ENCODE measurements at places on chromosomes 7 and 10.

DNA sequence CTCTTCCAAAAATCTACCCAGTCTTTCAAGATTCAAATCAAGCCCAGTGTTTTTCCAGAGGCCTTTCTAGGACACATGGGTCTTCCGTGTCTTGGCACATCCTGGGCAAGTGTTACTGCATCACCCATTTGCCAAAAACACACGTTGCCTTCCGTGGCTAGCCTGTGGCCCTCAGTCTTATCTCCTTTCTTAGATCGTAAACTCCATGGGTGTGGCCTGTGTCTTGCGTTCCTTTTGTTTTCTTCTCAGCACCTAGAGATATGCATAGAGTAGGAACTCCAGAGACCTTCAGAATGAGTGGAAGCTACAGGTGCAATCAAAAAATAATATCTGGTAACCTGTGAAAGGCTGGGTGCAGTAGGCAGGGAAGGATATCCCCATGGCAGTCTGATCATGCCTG lies 56.5 kb upstream of the NMT2 start:
- DNase-seq: no peak

DNA sequence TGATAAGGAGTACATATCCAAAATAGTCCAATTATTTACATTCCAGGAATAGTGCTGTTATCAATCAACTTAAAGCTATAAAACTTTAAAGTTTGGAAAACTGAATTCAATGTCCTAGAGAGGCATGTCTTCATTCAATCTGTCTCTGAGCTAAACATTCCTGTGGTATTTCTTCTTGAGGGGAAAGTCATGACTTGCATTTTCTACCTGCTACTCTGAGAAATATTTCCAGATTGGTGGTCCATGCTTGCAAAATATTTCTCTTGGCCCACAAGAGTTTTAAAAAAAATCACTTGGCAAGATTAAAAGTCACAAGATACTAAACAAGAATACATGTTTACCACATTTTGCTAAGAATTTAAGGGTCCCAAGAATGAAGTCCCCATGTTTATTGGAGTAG lies 63.6 kb upstream of the HGF start:
- no peak for DNase-seq

GRCh38 chr7:99541212-99541611 lies 10.7 kb downstream of the FAM200A start:
- no peak for DNase-seq

- no peak for DNase-seq
Measured at GRCh38 chr7:68697796-68698280, 900.4 kb upstream of the AUTS2 start.

DNA sequence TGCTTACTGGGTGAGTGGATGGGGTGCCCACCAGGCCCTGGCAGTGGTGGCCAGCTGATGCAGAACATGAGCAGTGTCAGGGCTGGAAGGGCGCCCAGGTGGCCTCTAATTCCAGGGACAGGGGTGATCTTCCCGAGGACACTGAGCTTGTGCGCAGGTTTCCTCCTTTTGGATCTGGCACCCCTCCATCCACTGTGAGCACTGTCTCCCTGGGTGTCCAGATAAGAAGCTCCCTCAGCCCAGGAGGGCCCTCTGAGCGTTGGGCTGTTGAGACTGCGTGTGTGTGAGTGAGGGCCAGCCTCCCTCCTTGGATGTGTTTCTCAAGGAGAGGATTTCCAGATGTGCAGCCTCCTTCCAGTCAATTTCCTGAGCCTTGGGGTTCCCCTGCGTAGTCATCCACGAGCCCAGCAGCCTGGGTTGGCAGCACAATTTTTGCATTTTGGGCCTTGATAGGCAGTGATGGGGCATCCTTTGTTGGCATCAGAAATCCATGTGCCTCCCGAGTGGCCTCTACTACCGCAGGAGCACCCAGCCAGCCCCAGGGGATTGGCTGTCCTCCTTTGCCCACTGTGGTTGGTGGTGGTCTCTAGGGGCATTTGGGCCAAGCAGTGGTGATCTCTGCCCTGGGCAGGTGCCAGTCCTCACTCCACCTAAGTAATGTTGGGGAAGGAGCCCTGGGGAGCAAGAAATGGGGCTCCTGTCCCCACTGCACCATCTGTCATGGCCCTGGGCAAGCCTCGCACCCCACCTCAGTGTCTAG lies 20.9 kb upstream of the BTBD16 start:
- no peak for DNase-seq

- no peak for DNase-seq
Measured at GRCh38 chr10:97612386-97612785, 20.9 kb downstream of the MORN4 start.

DNA sequence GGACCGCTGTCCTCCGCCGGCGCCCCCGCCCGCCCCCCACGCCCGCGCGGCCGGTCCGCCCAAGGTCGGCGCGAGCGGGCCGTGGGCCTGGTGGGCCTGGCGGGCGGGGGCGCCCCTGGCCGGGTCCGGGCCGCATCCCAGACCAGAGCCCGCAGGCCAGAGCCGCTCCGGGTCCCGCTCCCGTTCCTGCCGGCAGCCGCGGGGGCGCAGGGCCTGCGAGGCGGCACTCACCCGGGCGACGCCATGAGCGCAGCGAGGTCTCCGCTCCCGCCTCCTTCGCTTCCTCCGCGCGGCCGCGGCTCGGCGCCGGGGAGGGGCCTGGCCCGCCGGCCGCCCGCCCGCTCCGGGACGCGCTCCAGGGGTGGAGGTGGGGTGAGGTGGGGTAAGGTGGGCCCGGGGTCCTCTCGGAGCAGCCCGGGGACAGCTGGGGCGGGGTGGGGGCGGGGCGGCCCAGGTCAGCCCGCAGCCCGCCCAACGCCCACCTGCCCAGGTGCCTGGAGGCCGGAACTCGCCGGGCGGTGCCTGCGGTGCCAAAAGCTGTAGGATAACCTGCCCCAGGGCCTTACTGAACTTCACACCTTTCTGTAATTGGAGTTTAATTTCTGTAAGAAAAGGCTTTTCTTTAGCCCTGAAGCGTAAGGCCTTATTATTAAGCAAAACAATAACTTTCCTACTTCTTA lies at the start of gene URGCP:
URGCP (minus strand) TSS at position 266 of the 680 bp plus-strand sequence; CDS start at position 245, 21 bp downstream.
- DNase-seq: no peak

DNA sequence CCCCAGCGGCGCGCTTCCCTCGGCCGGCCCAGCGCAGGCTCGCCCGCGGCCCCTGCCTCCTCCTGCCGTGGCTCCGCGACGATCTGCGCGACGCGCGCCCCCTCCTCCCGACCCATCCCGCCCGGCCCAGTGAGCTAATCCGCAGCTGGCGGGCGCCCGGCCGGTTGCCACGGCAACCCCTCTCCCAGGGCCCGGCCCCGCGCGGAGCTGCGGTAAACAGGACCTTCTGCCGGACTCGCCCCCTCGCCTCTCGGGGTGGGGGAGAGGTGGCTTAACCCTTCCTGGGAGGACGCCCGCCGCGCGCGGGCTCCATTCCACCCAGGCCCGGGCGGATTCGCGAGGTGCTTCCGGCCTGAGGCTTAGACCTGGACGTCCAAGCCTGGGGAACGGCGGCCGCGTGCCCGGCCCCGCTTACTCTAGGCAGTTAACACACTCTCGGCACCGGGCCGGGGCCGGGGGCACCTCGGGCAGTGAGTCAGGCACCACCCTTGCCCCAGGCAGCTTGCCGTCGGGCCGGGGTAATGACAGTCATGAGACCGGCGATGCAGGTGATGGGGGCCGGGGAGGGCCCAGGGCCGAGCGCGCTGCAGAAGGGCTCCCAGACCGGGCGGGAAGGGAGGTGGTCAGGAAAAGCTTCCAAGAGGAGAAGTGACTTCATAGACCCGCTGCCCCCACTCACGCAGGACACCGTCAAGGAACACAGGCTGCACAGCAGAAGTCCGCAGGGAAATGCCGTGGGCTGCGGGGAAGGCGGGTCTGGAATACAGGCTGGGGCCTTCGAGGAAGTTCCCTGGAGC lies at the start of gene DENND2A:
DENND2A (minus strand) TSS at position 87 of the 797 bp plus-strand sequence. CDS start 38,416 bp downstream, outside the sequence.
- DNase-seq: no peak

GRCh38 chr10:36602374-36602773 lies 523.0 kb upstream of the ANKRD30A start:
- DNase-seq: no peak

DNA sequence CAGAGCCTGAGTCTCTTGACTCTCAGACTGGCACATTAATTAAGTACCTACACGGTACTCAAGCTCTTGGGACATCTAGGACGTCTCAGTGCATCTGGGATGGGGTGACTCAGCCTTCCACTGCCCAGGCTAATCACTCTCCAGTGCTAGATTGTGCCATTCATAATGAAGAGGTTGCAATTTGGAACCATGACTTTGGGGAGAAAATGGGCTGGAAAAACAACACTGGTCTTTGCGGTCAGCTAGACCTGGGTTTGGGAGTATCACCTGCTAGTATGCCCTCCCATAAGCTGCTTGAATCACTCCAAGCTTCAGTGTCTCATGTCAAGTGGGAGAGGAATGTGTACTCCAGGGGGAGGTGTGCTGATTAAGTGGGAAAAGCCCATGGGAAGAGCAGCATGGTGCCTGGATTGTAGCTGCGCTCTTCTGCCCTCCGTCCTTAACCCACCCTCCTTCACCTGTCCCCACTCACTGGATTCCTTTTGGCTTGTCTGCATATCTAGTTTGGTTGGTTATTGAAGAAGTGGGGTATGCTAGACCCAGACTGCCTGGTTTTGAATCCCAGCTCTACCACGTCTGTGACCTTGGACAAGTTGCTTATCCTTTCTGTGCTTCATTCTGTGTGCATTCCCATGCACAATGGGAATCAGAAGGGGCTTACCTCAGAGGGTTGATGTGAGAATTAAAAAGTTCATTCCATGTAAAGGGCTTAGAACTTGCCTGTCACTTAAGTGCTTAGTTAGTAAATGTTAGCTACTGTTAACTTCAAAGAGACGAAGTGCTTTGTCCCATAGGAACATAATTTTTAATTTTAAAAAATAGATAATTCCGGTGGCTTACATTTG lies 3.8 kb downstream of the NFE2L3 start:
- peak; percentile 80 for DNase-seq

GRCh38 chr10:88314362-88314761 lies 268.8 kb downstream of the RNLS start:
- no peak for DNase-seq

DNA sequence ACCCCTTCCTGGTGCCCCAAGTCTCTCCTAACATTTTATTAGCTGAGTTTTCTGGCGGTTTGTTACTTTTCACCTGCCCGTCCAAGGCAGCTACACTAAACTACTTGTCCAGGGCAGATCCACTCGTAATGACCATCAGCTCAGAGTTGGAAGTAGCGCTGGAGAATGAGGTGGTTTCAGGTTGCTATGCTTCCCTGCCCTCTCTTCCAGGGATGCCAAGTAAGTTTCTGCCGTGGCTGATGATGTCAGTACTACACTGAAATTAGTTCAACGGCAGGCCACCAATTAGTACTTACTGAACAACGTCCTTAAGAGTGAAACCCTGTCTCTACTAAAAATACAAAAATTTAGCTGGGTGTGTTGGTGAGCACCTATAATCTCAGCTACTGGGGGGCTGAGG lies 55.2 kb downstream of the DIP2C start:
- no peak for DNase-seq

- DNase-seq: no peak
Measured at GRCh38 chr7:101929256-101929655, 111.8 kb downstream of the CUX1 start.

GRCh38 chr10:84008878-84009277 lies 130.4 kb upstream of the GHITM start:
- no peak for DNase-seq

- DNase-seq: no peak
Measured at GRCh38 chr7:108093851-108094331, 36.3 kb downstream of the LAMB4 start.

- DNase-seq: no peak
Measured at GRCh38 chr10:89665302-89665701, 20.3 kb upstream of the PANK1 start.

DNA sequence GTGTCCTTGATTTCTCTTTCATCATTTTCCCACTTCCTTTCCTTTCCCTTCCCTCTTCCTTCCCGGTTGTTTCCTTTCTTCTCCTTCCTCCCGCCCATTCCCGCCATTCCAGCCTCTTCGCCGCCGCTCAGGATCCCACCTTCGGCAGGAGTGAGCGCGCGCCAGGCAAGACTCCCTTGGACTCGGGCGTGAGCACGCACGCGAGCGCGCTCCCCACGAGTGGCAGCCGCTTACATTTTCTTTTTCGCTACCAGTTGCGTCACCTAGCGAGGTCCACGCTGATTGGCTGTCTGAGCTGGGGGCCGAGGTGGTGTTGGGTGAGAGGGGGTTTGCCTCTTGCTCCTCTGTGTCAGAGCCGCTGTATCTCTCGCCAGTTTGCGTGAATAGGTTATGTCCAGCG lies 11.8 kb downstream of the ZAN start:
- DNase-seq: no peak

GRCh38 chr10:131892806-131893675 lies 7.8 kb upstream of the PPP2R2D start:
- DNase-seq: no peak

GRCh38 chr7:93327006-93327633 lies 95.0 kb downstream of the VPS50 start:
- DNase-seq: no peak

DNA sequence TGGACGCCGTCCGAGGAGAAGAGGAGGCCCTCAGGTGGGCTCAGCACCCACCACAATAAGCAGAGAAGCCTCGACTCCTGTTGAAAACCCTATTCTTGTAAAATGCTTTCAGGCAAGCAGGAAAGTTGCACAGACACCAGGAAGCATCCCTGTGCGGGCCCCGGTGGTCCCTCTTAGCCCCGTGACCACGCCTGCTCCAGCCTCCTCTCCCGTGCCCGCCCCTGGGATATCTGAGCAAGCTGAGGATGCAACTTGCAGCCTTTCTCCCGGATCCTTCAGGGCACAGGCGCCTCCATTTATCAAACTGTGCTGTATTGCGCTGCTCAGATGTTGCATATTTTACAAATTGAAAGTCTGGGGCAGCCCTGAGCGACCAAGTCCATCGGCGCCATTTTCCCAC lies 72.7 kb downstream of the CFAP46 start:
- DNase-seq: no peak

GRCh38 chr7:20176578-20177242 lies 40.5 kb downstream of the MACC1 start:
- no peak for DNase-seq

GRCh38 chr7:4951903-4952636 lies 6.9 kb downstream of the MMD2 start:
- DNase-seq: no peak

DNA sequence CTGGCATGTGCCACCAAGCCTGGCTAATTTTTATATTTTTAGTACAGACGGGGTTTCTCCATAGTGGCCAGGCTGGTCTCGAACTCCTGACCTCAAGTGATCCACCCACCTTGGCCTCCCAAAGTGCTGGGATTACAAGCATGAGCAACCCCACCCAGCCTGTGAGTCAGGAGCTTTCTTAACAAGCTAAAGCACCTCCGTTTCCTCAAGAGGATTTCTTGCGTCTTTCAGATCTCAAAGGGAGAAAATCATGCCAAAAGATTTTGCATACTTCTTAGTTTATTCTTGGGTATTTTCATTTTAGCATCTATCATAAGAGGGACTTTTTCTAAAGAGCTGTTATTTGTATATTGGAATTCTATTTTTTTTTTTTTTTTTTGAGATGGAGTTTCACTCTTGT lies 47.9 kb upstream of the FOXK1 start:
- DNase-seq: no peak

DNA sequence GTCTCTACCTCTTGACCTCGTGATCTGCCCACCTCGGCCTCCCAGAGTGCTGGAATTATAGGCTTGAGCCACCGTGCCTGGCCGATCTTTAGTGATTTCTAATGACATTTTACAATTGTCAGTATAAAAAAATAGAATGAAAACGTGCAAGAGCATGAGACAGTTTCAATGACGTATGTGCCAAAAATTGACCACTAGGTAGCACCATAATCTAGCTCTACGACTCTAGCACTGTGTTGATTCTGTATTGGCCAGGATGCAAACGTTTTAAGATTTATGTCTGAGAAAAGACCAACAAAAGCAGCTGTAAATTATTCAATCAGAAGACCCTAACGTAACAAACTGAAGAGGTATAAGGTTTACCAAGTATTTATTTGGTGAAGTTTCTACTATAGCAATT lies 25.4 kb upstream of the EXOC6 start:
- DNase-seq: no peak
